ENCODE measurements at places on chromosomes 1 and 21.

DNA sequence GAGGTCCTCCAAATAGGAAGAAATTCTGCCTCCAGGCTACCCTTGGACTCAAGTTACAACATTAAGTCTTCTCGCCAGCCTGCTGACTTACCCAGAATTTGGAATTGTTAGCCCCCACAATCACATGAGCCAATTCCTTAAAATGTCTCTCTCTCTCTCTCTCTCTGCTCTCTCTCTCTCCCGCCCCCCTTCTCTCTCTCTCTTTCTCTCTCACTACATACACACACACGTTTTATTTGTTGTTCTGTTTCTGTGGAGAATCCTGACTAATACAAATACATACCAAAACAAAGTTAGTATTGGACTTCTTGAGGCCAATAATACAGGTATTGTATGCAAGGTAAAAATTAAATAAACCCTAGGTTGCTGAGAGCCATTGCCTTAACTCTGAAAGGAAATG, 72.1 kb downstream of the TNFSF18 start:
- DNase-seq, result no peak

- no peak for DNase-seq
These were observed 358.3 kb downstream of the USP25 start for GRCh38 chr21:16088056-16088455.

DNA sequence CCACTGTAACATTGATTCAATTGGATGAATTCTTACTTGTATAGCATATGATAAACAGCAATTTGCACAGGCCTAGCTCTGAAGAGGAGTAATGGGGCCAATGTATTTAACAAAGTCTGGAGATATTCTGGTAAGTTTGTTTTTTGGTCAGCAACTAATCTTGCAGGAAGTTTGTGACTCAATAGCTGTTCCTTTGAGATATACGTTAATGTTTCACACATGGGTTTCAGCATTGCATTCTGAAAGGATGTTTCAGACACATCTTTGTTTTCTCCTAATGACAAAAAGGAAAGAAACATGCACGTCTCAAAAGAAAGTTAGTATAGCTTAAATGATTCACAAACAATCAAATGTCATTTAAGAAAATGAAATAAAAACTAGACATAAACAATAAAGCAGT, 49.0 kb downstream of the LTN1 start:
- DNase-seq, result peak; percentile 36

GRCh38 chr1:112673592-112674439, 643 bp upstream of the MOV10 start:
- DNase-seq, result peak; percentile 55

- DNase-seq, result no peak
These were observed 41.4 kb upstream of the GJB5 start for GRCh38 chr1:34713443-34713842.

GRCh38 chr21:42056996-42057689, 14.0 kb upstream of the UMODL1 start:
- DNase-seq, result peak; percentile 71

DNA sequence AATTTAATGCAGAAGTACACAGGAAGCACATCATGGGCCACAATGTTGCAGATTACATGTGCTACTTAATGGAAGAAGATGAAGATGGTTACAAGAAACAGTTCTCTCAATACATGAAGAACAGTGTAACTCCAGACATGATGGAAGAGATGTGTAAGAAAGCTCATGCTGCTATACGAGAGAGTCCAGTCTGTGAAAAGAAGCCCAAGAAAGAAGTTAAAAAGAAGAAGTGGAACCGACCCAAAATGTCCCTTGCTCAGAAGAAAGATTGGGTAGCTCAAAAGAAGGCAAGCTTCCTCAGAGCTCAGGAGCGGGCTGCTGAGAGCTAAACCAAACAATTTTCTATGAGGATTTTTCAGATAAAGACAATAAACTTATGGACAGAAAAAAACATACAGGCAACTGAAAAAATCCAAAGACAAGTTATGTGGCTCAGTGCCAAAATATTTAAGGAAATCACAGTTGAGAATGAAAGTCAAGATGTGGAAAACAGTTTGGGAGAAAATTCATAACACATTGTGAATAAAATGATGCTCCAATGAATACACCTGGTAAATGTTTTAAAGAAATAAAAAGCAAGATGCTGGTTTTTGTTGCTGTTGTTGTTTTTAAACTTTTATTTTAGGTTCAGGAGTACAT, 2.8 kb upstream of the ZNF644 start:
- no peak for DNase-seq

- peak; percentile 96 for DNase-seq
These were observed 131.2 kb downstream of the AKT3 start for GRCh38 chr1:243718893-243719292.

GRCh38 chr1:161214369-161214768, 726 bp upstream of the FCER1G start:
- DNase-seq, result no peak

- peak; percentile 75 for DNase-seq
These were observed 60.5 kb downstream of the ERI3 start for GRCh38 chr1:44294588-44295007.

GRCh38 chr21:43810505-43811261, 21.3 kb downstream of the RRP1 start:
- peak; percentile 57 for DNase-seq

- DNase-seq, result no peak
These were observed 33.7 kb upstream of the CACYBP start for GRCh38 chr1:174966008-174966572.

- no peak for DNase-seq
These were observed 10.6 kb upstream of the GCLM start for GRCh38 chr1:93919780-93920179.

DNA sequence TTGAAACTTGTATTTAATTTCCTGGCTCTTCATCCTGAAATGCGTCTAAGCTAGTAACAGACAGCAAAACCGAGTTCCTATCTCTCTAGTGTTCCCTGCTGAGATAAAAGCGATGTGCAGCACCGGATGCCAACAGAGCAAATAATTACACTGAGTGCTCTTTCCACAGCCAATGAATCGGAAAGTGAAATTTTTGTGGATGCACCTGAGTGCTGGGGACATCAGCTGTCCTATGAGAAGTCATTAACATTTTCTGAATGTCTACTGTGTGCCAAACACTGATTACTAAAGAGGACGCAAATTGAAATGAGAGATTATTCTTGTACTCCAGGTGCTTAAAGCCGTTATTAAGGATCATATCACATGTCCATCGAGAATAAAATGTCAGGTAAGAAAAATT, 278.0 kb downstream of the RGS7 start:
- DNase-seq, result no peak

- DNase-seq, result no peak
These were observed 24.2 kb downstream of the PCSK9 start for GRCh38 chr1:55063577-55063942.

DNA sequence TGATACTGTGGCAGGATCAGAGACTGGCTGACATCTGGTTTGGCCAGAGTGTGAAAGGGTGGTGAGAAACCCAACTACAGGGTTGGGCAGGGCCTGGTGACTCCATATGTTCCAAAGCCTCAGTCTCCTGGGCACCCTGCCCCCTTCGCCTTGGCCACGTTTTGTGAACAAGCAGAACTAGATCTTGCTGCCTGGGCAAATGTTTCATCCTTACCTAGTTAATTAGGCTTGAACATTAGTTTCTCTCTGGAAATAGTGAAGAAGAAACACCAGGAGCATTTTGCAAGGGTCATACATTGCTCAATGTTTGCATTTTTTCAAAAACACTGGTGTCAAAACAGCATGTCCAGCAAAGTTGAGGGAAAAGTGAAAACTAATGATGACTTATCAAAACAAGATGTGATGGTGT, 60.5 kb downstream of the MAP3K7CL start:
- DNase-seq, result peak; percentile 69

- DNase-seq, result no peak
These were observed 12.3 kb upstream of the CDCP2 start for GRCh38 chr1:54165146-54165545.

DNA sequence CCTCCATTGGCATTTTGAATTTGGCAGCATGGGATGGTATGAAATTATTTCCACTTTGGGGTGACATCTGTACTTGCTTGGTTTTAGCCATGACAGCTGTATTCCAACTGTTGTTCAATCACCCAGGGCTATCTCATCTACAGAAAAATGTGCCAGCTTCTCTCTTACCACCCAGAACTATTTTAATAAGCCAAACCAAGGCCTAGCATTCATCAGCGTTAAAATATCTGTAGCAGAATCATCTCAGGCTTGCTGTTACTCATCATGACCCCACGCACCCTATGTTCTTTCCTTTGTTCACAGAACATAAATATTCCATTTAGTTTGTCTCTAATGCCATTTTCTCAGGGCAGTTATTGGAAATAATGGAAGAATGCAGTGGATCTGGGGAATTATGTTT, 49.8 kb downstream of the GIPC2 start:
- DNase-seq, result peak; percentile 76

DNA sequence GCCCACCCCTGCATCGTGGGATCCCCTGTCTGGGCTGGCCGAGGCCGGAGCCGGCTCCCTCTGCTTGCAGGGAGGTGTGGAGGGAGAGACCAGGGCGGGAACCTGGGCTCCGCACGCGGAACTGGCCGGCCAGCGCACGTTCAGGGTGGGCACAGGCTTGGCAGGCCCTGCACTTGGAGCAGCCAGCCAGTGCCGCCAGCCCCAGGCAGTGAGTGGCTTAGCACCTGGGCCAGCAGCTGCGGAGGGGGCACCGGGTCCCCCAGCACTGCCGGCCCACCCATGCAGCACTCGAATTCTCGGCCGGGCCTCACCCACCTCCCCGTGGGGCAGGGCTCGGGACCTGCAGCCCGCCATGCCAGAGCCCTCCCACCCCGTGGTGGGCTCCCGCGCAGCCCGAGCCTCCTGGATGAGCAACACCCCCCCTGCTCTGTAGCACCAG, 422.6 kb downstream of the AMY1C start:
- no peak for DNase-seq

- peak; percentile 99 for DNase-seq
These were observed at the start of gene RSRP1 for GRCh38 chr1:25247024-25247828. Gene RSRP1, minus strand, starts transcription at chr1:25247454. Its CDS starts 491 bp downstream, at chr1:25246963.

DNA sequence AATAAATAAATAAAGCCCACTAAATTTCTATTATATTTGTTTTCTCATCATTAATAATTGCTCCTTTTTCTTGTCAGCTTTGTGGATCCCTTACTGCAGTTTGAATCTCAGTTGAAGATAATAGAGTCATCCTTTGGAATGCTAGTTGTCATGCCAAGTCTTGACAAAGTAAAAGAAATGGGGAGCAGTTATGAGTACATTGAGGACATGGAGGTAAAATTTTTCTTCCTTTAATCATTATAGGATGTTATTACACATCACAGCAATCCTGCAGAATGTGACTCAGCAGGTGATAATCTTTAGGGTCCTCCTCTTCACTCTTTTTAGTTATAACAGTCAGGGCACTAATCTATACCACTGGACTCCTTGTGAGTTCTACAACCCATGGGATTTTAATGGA, 24.1 kb downstream of the MROH9 start:
- DNase-seq, result peak; percentile 82

DNA sequence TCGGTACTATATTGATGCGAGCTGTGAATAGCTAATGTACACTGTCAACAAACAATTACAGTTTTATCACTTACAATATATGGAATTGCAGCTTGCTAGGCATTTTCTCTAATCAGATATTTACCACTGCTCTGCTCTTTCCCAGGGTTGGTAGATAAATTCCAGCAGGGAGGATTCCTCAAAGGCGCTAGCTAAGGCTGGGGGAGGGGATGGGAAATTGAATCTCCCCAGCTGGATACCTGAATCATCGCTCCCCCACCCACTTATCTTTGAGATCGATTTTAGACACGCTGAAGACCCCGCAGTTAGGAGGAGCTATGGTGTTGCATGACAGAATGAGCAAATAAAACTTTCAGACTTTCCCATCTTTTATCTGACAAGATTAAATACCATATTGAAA, 127.2 kb downstream of the CSMD2 start:
- no peak for DNase-seq

GRCh38 chr1:7145947-7146346, 360.7 kb downstream of the CAMTA1 start:
- DNase-seq, result no peak

- DNase-seq, result no peak
These were observed 26.8 kb upstream of the CLSTN1 start for GRCh38 chr1:9850442-9851162.

GRCh38 chr1:99662539-99663080, 16.7 kb downstream of the PALMD start:
- peak; percentile 63 for DNase-seq

GRCh38 chr1:37595440-37596181, at the start of gene GNL2:
Gene GNL2, minus strand, starts transcription at chr1:37595937. Its CDS starts 115 bp downstream, at chr1:37595822.
- peak; percentile 95 for DNase-seq

DNA sequence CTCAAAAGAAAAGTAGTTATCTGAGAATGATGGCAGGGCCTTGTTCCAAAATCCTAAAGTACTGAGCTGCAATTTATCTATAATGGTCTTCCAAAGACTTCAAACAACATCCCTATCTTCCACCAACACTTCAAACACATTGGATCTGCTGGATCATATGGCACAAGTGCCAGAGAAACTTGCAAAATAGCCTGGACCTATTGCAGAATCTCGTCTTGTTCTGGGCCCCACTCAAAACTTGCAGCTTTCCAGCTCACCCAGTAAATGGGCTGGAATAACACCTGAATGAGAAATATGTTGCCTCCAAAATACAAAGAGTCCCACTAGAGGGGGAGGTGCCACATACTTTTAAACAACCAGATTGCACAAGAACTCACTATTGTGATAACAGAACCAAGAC, 44.0 kb upstream of the PKN2 start:
- no peak for DNase-seq

DNA sequence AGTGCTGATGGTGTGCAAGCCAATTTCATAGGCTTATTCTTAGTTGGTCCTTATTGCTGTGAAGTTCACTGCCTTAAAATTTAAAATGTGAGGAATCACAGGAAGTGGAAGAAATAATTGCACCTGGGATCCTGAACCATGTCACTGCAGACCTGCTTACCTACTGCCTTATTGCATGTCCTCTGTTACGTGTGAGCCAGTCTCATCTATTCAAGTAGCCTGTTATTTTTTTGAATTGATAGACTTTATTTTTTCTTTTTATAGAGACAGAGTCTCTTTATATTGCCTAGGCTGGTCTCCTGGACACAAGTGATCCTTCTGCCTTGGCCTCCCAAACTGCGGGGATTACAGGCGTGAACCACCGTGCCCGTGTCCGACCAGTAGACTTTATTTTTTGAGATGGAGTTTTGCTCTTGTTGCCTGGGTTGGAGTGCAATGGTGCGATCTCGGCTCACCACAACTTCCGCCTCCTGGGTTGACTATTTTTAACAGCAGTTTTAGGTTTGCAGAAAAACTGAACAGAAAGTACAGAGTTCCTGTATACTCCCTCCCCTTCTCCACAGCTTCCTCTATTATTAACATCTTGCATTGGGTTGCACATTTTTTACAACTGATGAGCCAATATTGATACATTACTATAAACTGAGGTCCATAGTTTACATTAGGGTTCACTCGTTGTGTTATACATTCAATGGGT, 14.0 kb upstream of the DISC1 start:
- no peak for DNase-seq

- DNase-seq, result no peak
These were observed 137.0 kb downstream of the DENND1B start for GRCh38 chr1:197638316-197638715.

Measured in fibroblast of skin of right biceps (primary cell).